Activated CD4-positive, alpha-beta T cell treated with anti-CD3 and anti-CD28 coated beads, Interleukin-2, amount 10 ng/mL, durations not matched to agents 24 days and 14 days (primary cell): ENCODE measurements at places on chromosomes 16 and 17. TPM values are rescaled to one million over a fixed set of nuclear protein-coding genes. Genes with fewer than 3 reads are reported as not detected.

MT4 gene
- not detected in 2 replicates for total RNA-seq

ITGA3 gene
- total RNA-seq: 14.5 and 15.0 TPM in 2 replicates

DOC2B gene
- total RNA-seq: 0.98 and 1.0 TPM in 2 replicates

MYH8 gene
- total RNA-seq: not detected in 2 replicates

VMO1 gene
- not detected in 2 replicates for total RNA-seq

RCVRN gene
- not detected in 2 replicates for total RNA-seq
